ENCODE measurements at places on chromosomes 5 and 9. TPM values are rescaled to one million over a fixed set of nuclear protein-coding genes. Genes with fewer than 3 reads are reported as not detected.
A peak's percentile ranks its signal among the peaks of the same experiment; 100 is the strongest.

PAIP1 gene
- total RNA-seq, result 32.8 TPM

DNA sequence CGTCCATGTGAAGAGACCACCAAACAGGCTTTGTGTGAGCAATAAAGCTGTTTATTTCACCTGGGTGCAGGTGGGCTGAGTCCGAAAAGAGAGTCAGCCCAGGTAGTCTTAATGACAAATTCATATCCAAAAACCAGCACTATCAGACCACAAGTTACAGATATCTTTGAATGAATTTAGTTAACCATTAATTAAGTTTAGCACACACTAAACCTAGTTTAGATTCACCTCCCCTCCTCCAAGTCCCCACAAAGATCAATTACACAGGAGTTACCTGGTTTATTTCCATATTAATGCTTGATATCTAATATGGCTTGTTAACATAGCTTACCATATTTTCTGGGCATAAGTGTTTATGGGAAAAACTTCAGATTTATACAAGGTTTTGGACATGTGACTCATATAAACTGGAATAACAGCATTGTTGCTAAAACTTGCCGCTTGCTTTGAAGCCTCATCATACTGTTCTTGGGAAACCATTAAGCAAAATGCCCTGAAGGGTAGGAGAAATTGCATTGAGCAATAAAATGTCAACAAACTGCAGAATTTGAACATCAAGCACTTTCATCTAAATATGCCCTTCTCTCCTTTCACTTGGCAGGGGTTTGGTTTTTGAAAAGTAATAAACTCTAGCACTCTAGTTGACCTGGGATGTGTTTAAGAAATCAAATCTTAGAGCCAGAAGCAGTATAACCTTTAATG, 166.9 kb downstream of the SNCAIP start:
- DNase-seq, result no peak

GRCh38 chr5:150618163-150618562, 22.3 kb upstream of the SYNPO start:
- DNase-seq, result peak; percentile 58

- no peak for DNase-seq
Observed at GRCh38 chr5:107155707-107156106, 515.0 kb downstream of the EFNA5 start.

DDX4 gene
- total RNA-seq, result not detected

ARL14EPL gene
- not detected for total RNA-seq

DNA sequence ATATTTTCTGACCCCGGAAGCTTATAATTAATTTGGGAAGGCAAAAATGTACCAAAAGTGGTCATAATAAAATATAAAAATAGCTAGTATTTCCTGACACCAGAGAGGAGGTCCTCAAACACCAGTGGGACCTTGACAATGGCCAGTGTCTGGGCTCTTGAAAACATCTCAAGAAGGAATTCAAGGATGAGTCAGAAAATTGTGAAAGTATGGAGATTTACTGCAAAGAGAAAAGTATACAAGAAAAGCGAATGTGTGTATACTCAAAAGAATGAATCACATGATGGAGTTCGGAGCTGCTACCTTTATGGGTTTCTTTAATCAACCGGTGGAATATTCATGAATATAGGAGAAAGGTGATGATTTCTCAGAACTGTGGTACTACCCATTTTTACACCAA, 1709.0 kb upstream of the WWC1 start:
- no peak for DNase-seq

PPP2R2B gene
- total RNA-seq, result 0.03 TPM

DNA sequence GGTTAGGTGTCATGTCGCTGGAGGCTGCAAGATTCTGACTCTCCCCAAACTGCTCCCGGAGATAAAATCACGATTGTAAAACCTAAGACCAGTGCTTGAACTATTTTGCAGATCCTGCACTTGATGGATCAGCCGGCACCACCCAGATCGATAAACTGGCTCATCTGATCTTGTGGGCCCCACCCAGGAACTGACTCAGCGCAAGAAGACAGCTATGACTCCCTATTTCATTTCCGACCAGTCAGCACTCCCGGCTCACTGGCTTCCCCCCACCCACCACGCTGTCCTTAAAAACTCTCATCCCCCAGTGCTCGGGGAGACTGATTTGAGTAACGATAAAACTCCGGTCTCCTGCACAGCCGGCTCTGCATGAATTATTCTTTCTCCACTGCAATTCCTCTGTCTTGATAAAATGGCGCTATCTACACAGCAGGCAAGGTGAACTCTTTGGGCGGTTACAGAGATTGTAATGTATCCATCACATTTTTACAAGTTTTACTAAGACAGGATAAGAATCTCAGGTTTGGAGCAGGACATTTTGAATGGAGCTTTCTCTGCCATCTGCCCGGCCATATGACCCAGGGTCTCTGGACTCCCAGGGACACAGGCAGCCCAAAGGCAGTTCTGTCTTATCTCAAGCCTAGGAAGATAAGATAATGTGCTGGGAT, 10.6 kb upstream of the PPP1R26 start:
- DNase-seq, result no peak

DNA sequence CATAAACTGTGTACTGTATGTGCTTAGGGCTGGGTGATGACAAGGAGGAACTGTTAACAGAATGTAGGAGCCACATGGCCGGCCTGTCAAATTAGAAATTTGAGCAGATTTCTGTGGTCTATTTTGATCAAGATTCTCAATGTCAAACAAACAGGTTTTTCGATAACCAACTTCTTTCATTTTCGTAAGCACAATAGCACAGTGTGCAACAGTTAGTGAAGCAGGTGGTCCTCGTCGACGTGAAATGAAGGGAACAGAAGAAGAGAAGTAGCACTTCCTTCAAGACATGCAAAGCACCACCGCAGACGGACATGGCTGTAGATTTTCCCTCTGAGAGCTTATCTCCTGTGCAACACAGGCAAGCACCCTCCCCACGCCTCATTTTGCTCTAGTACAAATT, 252.1 kb downstream of the CRB2 start:
- no peak for DNase-seq

SVEP1 gene
- 1.7 TPM for total RNA-seq

NDST1 gene
- total RNA-seq, result 63.7 TPM

DNA sequence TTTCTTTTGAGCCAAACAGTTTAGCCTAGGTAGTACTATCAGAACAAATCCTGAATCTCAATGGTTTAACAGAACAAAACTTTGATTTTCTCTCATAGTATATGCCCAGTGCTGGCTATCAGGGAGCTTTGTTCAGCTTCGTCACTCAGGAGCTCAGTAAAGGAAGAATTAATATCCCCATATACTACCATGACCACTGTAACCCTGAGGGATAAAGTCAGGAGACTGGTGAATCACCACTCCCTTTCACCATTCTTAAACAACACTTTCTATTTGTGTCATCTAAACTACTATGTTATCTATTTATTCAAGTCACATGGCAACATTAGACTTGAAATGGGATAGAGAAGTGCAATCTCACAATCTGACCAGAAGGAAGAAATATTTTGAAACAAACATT, 522.6 kb upstream of the COX7C start:
- DNase-seq, result no peak

Data from left lobe of liver (tissue), 2 donors.